Urothelium cell line (cell line): ENCODE measurements at places on chromosomes 13 and 19.

DNA sequence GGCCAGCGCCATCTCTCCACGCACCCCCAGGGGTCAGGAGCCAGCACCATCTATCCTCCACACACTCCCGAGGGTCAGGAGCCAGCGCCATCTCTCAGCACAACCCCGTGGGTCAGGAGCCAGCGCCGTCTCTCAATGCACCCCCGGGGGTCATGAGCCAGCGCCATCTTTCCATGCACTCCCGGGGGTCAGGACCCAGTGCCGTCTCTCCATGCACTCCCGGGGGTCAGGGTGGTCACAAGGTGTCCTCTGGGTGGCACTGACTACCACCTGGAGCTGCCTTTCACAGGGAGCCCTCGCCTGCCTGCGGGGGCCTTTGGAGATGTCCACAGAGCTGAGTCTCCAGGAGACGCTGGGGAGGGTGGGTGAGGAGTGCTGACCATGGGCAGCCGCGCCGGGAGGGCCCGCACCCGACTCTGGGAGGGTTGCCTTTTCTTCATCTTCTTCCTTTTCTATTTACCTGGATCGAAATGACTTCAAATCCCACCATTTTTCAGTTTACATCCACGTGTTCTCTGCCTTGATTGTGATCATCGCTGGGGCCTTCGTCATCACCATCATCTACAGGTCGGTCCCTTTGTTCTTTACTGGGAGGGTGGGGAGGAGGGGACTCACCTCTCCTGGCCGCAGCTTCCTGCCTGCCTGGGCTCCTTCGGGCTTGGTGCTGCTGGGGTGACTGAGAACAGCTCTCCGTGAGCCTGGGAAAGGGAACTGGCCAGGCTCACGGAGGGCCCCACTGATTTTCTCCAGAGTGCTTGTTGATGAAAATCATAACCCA is 19.1 kb downstream of the TEX29 start:
- no peak for DNase-seq

DNA sequence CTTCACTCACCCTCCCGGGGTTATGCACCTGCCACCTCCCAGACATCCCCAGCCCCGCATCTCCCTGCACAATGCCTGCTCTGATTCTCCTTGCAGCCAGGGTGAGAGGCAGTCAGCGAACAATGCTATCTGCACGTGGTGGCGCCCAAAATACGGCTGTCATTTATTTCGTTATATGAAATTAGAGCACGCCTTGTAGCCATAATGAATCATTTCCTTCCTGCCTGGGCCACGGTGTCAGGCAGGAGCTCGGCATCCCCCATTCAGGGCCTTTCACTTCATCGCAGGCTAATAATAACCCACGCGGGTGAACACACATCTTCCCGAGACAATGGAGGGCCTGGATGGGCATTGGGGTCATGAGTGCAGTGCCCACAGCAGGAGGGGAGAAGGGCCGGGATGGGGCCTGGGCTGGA is 143.8 kb upstream of the ZNF507 start:
- DNase-seq: no peak

GRCh38 chr13:30808600-30808999 is 73.3 kb downstream of the ALOX5AP start:
- DNase-seq: no peak

DNA sequence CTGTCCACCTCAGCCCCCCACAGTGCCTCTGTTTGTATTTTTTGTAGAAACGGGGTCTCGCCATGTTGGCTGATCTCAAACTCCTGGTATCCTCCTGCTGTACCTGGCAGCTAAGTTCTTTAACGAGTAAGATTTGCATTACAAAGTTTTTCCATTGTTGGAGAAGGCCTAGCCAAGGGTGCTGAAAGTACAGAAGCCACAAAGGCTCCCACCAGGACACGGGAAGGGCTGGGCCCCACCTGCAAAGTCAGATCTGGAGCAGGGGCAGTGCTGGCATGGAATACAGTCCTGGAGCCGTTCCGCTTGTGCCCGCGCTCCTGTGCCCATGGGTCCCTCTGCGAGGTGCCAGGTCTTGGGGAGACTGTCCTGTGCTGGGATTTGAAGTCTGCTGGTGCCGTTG is 12.1 kb downstream of the FZR1 start:
- no peak for DNase-seq

GRCh38 chr13:113109151-113110047 is 3.8 kb downstream of the F7 start:
- no peak for DNase-seq

DNA sequence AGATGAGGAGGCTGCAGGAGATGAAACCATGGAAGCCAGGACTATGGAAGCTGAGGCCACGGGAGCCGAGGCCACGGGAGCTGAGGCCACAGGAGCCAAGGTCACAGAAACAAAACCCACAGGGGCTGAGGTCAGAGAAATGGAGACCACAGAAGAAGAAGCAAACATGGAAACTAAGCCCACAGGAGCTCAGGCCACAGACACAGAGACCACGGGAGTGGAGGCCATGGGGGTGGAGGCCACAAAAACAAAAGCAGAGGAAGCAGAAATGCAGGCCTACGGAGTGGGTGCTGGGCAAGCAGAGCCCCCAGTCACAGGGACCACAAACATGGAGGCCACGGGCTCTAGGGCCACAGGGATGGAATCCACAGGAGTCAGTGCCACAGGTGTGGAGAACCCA is 12.5 kb upstream of the EBI3 start:
- no peak for DNase-seq

DNA sequence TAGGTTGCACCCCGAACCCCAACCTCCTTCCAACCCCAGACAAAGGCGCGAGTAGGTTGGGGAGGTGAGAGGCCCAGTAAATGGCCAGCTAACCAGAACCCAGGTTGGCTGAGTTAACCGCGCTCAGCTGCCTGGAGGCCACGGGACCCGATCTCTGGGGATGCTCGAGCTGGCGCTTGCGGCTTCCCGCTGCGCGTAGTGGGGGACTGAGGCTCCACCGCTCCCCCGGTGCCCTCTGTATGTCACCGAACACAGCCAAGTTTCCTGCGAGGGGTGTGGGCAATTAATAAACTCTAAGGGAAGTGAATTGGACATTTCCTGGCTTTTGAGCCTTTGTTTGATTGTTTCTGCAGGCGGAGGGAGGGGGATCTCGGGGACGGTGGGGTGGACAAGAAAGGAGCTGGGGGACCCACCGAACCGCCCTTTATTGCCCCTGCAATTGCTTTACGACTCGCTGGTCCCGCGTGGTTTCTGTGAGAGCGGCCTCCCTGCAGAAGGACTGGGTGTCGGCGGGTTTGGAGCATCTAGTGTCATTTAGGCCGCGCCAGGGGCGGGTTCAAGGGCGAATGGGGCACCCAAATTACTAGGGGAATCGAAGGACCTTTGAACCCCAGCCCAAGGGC is 3.5 kb upstream of the ZIC5 start:
- no peak for DNase-seq

DNA sequence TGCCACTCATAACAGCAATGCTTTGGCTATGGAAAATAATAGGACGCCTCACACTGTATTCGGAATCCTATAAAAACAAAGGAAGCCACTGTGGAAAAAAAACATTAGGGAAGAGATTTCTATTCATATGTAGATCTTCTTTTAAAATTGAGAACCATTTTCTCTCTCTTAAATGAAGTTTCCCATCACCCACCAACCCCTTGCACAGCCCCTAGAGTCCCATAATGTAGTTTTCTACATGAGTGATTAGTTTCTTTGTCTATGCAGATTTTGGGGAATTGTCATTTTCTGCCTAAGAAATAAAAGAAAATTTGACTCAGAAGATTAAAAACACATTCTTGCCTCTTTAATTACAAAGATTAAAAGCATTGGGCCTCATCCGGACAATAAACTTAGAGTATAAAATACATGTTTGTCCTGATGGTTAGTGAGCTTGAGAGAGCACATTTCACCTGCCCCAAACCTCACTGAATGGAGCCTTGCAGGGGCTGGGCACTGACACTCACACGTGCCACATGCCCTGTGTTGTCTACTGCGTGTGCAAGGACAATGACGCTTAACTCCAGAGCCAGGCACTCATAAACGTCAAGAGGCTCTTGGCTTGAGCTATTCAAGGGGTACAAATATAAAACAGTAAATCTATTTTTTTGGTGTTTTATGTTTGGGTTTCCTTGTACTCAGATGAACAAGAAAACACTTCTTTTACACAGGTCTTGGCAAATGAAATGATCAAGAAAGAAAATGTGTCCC is 40.0 kb upstream of the KL start:
- DNase-seq: no peak

- DNase-seq: no peak
Measured at GRCh38 chr13:50359779-50360178, 344.5 kb downstream of the KCNRG start.

DNA sequence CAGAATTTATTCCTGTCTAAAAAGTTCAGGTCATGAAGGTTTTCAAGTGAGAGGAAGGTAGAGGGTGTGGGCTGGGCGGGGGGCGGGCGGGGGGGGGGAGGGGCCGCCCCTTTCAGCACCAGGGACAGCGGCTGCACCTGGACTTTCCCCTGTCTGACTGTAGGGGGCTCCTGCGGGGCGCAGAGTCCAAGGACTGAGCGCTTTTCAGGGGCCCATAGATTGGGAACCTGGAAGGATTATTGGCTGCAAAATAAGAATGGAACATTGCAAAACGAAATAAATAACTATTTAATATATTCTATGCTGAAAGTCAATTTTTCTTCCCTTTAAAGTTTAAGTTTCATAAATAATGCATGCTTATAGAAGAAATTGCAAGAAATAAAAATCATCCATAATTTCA is 8.9 kb upstream of the CYP4F3 start:
- peak; percentile 53 for DNase-seq

DNA sequence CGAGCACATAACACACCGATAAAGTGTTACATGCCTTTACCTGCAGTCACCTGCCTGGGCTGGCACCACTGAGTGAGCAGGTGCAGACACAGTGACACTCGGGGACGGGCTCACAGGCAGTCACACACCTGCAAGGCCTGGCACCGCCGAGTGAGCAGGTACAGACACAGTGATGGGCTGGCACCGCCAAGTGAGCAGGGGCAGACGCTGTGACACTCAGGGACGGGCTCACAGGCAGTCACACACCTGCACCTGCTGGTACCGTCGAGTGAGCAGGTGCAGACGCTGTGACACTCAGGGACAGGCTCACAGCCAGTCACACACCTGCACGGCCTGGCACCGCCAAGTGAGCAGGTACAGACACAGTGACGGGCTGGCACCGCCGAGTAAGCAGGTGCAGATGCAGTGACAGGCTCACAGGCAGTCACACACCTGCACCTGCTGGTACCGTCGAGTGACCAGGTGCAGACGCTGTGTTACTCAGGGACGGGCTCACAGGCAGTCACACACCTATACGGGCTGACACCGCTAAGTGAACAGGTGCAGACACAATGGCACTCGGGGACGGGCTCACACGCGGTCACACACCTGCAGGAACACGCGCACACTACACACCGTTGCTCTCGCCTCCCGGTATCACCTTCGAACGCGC is 470 bp downstream of the ZNF835 start:
- DNase-seq: no peak

DNA sequence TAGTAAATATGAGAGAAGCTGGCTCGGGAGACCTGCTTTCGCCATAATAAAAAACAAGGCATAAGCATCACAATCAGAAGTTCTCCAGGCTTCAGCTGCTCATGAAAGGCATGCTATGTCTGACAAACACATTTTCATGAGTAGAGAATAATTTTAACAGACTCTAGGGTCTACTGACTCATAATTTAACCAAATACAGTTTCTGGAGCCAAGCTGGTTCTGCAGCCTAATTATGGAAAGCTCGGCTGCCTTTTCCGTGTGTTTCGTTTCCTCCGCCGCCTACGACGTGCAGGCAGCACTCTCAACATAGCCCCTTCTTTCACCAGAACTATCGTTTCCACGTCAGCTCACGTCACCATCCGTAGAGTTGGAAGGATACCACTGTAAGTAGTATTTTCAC is 5.7 kb downstream of the MCF2L start:
- DNase-seq: no peak

DNA sequence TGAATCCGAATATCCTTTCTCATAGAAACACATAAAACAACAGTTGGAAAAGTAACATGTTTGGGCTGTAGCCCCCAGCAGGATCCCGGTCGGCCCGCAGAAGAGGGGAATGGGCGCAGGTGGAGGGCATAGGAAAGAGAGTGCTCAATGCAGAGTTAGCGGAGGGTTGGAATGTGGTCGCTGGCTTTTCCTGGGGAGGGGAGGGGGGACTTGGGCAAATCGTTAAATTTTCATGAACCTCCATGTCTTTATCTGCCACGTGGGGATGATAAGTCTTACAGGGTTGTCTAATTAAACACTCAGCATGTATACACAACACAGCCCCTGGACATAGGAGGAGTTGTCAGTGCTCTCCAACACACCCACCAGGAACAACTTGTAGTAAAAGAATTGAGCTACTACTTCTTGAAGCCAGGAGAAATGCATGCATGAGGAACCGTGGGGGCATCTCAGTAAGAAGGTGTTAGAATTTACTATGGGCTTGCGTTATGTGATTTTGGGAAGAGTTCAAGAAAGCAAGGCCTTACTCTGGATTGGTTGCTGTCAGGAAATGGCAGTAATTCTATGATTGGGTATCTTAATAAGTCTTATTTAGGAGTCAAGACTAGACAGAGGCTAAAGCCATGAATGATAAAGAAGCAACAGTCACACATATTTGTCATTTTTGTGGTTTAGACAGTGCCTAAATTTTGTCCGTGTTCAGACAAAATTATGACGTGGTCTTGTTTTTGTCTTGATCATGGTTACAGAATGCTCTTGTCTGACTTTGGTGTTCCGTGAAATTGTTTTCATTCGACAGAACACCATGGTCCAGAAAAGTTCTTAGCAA is 671 bp upstream of the SLC46A3 start:
- DNase-seq: peak; percentile 14

DNA sequence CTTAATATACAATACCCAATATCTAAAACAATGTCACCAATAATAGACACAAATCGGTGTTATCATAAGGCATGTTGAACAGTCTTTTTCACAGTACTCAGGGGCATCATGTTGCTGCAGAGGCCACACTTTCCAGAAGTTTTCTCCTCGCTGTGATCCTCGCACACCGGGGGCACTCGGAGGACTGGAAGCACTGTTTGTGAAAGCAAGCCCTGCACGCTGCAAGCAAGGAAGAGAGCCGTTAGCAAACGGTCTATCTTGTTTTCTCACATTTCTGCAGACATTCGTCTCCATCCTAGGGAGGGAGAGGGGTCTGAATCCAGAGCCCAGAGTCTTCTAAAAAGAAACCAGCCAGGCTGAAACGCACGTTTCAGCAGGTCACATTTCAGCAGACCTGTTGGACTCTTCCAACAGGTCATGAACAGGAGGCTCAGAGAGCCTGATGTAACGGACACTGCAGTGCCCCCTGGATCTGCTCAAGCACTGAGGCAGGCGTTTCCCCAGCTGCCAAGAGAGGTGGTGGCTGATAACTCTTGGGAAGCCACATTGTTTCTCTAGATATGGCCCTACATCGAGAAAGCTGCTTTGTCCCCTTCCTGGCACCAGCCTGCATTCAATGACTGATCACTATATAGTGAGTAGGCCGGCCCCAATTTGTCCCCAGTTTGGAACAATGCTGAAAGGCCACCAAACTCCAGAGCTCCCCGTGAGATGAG is 43.6 kb downstream of the RUBCNL start:
- DNase-seq: no peak

DNA sequence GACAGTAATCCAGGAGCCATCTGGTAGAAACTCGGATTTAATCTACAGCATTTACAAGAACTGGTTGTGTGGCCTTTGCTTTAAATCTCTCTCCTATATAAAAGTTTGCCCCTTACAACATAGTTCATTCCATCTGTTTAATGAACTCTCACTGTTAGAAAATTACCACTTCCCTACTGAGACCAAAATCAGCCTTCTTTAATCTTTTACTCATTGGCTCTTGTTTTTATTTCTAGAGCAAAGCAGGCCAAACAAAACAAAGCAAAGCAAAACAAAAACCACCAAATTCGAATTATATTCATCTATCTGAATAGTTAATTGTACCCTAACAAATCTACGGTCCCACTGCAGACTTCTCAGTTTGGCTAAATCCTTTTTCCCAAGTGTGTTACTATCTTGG is 127.0 kb downstream of the UGGT2 start:
- DNase-seq: no peak
